ENCODE measurements at places on chromosomes 3 and 15. TPM values are rescaled to one million over a fixed set of nuclear protein-coding genes. Genes with fewer than 3 reads are reported as not detected.

DNA sequence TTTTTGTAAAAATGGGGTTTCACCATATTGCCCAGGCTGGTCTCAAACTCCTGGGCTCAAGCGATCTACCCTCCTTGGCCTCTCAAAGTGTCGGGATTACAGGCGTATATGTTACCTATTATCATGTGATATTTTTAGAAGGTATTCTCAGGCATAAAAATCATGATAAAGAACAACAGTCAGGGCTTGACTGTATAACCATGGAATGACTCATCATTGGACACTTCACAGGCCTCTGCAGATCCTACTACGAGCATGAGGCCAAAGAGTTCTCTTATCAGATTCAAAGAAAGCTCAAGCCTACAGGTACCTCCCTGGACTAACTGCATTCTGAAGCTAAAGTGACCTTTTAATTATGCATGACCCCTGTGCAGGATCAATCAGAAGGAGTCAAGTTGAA, 91.7 kb upstream of the PRICKLE2 start:
- no peak for DNase-seq

GRCh38 chr3:53122933-53123305, 7.3 kb downstream of the RFT1 start:
- DNase-seq, result no peak

DNA sequence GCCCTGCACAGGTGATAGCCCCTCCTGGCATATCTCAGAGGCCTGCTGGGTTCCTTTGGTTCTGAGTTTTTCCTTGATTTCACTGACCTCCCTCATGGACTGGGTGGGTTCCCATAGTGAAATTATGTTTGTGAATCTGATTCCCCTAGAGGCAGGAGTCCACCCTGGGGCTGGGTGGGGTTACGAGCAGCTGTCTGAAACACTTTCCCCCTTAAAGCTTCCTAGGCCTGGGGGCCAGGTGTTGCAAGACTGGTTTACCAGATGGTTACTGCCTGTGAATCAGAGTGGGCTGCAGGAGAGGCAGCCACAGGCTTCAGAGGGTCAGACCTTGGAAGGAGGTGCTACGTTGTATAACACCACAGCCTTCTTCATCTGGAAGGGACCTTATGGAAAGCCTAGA, 34.3 kb downstream of the IL20RB start:
- DNase-seq, result no peak

DNA sequence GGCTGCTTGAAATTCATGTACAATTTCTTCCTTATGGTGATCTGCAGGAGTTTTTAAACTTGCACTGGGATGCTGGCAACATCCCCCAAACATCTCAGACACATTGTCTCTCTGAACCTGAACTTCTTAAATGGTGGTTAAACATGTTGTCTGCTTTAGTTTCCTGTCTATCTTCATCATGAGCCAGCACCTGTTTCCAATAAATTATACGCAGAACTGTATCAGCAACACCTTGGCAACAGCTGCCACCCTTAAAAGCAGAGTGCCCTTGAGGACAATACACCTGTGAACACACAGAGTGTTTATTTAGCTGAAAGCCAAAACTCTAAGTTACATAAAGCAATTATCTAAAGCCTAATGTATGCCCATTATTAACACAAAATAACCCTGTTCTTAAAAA, 242.9 kb downstream of the WNT5A start:
- DNase-seq, result no peak

GRCh38 chr3:124888482-124889441, 1.6 kb upstream of the ITGB5 start:
- DNase-seq, result no peak

DNA sequence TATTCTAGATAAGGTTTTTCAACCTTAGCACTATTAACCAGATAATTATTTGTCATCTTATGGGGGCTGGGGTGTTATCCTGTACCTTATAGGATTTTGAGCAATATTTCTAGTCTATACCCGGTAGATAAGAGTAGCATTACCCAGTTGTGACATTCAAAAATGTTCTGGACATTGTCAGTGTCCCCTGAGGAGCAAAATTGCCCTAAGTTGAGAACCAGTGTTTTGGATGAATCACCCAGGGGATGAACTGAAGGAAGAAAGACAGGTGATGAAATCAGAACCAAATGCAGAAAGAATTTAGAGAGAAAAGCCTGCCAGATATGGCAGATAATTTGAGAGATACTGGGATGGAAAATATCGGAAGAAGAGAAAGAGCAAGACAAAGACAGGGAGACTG, 58.2 kb downstream of the KCNH8 start:
- no peak for DNase-seq

- no peak for DNase-seq
Observed at GRCh38 chr3:27507111-27507510, 22.9 kb upstream of the SLC4A7 start.

GRCh38 chr3:78519281-78519680, 1248.5 kb downstream of the ROBO1 start:
- no peak for DNase-seq

GHSR gene
- total RNA-seq, result not detected

RASGRP1 gene
- 175 TPM for total RNA-seq

PIGZ gene
- 1.4 TPM for total RNA-seq

RPP25 gene
- total RNA-seq, result 3.5 TPM
